ENCODE measurements at places on chromosomes 11 and 22.

GRCh38 chr11:31419669-31420068 lies 50.0 kb downstream of the DNAJC24 start:
- DNase-seq = no peak

- peak; percentile 38 for DNase-seq
Measured at GRCh38 chr11:61777234-61778090, 14.9 kb downstream of the TMEM258 start.

- DNase-seq = no peak
Measured at GRCh38 chr22:19037282-19038163, 84.7 kb downstream of the DGCR2 start.

- DNase-seq = no peak
Measured at GRCh38 chr11:6002202-6002699, 4.5 kb downstream of the OR56A4 start.

- no peak for DNase-seq
Measured at GRCh38 chr11:2272228-2272945, 2.0 kb upstream of the ASCL2 start.

DNA sequence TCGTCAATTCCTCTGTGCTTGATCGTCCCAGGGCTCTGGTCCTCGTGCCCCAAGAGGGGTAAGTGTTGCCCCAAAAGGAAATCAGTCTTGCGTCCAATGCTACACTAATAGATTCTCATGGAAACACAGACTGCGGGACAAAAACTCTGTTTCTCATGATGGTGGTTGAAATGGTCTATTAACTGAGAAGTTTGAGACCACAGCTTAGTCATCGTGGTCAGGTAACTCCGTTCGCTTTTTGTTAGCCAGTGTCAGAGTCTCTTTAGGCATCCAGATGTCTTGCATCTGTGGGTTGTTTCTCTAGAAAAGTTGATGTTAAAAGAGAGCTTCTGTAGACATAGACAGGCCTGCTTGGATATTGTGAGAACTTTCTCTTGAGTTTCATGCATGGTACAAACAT lies 104.6 kb upstream of the SORL1-AS1 start:
- DNase-seq = no peak

DNA sequence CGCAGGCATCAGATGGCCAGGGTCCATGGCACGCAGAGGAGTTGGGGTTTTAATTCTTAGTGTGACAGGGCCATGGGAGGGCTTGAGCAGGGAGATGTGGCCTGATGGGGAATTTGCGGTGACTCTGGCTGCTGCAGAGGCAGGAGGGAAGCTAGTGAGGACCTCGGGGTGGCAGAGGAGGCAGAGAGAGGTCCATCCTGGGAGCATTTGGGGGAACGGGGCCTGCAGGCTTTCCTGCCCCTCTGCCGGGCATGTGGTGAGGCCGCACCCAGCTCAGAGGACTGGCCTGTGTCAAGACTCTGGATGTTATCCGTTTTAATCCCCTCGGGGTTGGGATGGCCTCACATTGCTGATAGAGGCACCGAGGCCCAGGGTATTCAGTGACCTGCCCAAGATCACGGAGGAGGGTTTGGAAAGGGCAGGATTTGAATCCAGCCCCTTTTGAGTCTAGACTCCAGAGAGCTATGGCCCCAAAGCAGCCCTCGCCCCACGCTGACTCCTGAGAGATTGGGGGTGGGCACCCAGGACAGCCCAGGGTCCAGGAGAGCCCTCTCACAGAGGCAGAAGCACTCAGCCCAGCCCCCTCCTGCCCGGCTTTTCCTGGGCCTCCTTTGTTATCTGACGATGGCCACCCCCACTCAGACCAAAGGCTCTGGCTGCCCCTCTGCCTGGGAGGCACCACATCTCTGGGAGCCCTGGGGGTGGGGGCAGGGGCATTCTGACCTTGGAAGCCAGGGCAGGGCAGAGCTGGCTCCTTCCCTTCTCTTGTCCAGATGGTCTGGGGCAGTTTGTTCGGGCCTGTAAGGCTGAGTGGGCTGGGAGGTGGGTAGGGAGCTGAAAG lies 13.9 kb downstream of the MGAT3 start:
- no peak for DNase-seq

GRCh38 chr11:65113361-65113756 lies 1.7 kb downstream of the TM7SF2 start:
- DNase-seq = no peak
